ENCODE measurements at places on chromosomes 7 and 10.

- DNase-seq, result peak; percentile 72
These were observed 49.7 kb downstream of the DNAJC12 start for GRCh38 chr10:67788028-67788886.

GRCh38 chr7:47536661-47537611, 45.0 kb downstream of the TNS3 start:
- no peak for DNase-seq

GRCh38 chr7:147197006-147197405, 1080.4 kb downstream of the CNTNAP2 start:
- no peak for DNase-seq

- no peak for DNase-seq
These were observed 16.0 kb downstream of the FAM13C start for GRCh38 chr10:59346321-59346720.

DNA sequence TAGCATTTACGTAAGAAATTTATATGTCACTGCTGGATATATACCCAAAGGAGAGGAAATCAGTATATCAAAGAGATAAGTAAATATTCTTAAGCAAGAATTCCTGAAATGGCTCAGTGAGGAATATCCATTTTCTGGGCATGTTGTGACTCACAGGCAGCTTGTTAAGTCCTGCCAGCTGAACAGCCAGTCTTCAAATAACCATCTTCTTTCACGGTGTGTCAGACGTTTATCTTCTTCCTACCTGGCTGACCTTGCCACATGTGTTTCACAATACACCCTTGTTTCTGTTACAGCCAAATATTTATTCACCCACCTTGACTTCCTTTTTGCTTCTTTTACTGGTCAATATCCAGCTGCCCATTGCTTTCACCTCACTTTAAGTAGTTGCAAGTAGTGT, 648.1 kb downstream of the ANKRD7 start:
- DNase-seq, result no peak

DNA sequence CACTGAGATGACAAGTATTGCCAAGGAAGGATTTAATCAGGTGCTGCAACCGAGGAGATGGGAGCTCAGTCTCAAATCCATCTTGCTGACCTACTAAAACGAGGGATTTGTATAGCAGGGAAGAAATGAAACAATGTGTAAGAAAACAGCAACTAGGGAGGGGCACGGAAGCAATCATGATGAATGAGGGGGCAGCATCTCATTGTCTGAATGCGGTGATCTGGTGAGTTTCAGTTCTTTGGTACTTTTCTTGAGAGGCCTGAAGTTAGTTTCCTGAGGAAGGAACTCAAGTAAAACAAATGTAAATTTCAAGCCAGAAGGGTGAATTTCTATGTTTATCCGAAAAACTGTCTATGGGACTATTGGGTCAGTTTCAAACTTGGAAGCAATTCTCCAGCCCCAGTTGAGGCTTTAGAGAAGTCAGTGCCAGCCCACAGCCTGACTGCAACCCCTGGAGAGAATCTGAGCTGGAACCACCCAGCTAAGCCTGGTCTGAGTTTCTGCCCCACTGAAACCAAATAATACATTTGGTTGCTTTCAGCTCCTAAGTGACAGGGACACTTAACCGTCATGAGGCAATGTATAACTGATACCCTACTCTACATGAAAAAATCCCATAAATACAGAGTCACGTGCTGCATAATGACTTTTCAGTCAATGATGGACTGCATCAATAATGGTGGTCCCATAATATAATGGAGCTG, 45.8 kb upstream of the TNS3 start:
- DNase-seq, result no peak

GRCh38 chr7:125122173-125122572, 192.5 kb upstream of the POT1 start:
- no peak for DNase-seq

DNA sequence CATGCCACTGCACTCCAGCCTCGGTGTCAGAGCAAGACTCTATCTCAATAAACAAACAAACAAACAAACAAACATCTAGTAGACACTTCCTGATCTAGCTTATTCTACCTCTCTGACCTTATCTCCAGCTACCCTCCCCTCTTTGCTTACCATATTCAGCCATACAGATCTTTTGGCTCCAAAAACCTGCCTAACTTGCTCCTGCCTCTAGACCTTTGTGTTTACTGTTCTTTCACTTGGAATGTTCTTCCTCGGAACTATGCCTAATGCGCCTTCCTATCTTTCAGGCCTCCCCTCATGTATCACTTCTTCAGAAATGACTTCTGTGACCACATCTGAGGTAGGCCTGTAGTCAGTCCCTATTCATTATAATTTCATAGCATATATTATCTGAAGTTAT, 20.3 kb upstream of the WNT8B start:
- no peak for DNase-seq

DNA sequence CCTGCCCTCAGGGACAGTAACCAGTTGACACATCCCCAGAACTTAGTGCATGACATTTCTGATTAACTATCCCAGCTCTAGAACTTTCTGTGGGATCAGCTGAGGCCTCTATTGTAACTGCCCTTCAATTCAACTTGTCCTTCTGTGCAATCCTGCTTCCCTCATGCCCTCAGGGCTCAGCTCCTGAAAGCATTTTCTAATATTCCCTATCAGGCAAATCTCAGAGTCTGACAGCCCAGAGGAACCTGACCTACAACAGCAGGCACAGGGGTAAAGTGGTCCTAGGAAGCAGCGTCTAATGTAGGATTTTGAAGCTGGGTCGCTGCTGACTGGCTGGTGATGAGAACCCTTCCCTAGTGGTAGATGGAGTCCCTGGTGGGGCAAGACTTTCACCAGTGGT, 13.6 kb upstream of the STN1 start:
- no peak for DNase-seq

- DNase-seq, result no peak
These were observed 10.2 kb downstream of the PYROXD2 start for GRCh38 chr10:98404571-98405359.

DNA sequence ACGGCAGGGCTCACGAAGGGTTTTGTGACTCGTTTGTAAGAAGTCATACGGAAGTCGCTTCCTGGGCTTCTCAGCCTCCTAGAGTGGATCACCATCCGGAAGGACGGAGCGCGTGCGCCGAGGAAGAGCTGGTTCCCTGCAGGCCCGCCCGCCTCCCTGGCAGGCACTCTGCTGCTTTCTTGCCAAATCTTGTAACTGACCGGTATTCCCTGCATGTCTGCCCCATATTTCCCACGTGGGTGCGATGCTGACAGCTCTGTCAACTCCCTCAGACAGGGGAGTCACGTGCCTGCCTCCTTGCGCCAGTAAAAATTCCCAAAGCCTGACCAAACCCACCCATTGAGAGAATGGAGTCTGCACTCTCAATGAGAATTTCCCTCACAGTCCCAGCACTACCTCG, 12.7 kb downstream of the SHH start:
- no peak for DNase-seq

DNA sequence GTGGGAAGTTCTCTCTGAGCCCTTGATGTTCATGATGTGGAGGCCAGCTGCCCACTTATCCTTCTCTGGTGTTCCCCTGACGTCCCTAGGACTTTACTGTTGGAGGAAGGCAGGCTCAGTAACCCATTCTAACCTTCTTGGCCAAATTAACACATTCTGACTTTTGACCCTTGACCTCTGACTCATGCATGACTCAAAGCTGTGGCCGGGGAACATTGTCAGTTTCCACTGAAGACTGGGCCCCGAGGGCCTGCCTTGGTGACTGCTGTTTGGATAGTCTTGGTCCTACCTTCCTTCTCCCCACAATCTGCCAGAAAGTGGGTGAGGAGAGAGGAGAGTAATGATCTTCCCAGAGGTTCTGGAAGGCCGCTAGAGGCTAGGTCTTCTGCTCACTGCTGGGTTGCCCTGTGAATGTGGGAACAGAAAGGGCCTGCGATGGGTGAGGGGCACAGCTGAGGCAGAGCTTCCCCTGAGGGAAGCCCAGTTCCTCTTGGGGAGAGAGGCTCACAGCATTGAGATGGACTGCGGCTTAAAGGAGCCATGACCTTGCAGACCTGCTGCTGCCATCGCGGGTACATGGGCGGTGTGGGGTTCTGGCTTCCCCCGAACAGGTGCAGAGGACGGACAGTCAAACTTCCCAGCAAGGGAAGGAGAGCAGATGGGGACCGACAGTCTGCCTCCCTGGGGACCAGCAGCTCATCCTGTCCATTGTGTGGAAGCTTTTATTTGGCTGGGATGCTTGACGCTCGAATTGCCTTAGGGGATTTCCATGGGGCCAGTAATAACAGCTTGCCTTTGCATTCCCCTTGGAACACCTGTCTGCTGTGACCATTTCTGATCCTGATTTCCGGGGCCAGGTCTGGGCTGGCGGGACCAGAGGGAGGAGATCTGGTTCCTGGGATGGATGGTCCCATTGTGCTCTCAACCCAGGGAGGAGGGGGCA, 43.8 kb downstream of the ADAMTS14 start:
- peak; percentile 1 for DNase-seq

DNA sequence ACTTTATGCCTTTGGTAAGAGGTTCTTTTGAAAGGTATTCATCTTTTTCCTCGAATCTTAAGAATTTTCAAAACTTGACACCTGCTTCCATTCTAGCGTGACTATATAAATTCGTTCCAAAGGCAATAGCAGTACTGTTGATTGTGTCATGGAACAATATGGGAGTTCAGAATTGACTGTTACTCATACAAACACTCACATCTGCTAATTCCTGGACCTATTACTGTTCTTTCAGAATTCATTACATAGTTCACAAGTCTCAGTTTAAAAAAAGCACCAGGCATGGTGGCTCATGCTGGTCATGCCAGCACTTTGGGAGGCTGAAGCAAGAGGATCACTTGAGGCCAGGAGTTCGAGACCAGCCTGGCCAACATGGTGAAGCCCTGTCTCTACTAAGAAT, 80.9 kb downstream of the CACNB2 start:
- DNase-seq, result no peak

- DNase-seq, result peak; percentile 27
These were observed 23.6 kb downstream of the FAM3C start for GRCh38 chr7:121372376-121373010.

- no peak for DNase-seq
These were observed 178.1 kb downstream of the EVX1 start for GRCh38 chr7:27420702-27421101.

DNA sequence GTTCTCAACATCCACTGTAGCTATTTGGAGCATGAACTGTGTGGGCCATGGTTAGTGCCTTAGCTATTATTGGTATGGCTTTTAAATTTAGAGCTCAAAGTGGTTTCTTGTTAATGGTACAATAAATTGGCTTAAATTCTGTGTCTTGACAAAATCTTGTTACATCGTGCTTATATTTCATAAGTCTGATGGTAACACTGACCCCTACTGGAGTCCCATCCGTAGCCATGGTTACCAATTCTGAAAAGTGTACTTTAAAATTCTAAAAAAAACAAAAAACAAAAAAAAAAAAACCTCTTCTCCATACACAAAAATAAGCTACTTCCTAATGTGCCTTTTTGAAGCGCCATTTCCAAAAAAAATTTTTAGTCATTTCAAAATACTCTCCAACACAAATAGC, 6.4 kb upstream of the RPP30 start:
- peak; percentile 19 for DNase-seq

GRCh38 chr7:100604028-100604975, 2.1 kb downstream of the PCOLCE start:
- peak; percentile 86 for DNase-seq

DNA sequence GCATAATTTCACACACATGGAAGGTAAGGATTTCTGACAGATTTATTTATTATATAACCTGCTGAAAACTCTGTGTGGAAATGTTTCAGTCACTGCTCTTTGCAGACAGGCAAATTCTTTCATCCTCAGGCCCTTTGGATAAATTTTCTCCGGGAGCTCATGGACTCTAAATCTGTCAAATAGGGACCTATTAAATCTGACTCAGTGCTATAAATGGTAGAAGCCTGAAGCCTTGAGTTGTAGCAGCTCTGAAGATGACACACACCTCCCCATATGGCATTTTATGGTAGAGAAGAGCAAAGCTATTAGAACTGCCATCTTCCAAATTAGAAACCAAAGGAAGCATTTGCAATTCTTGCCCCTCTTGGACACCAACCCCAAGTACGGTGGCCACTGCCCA, 808.7 kb downstream of the XPNPEP1 start:
- no peak for DNase-seq

DNA sequence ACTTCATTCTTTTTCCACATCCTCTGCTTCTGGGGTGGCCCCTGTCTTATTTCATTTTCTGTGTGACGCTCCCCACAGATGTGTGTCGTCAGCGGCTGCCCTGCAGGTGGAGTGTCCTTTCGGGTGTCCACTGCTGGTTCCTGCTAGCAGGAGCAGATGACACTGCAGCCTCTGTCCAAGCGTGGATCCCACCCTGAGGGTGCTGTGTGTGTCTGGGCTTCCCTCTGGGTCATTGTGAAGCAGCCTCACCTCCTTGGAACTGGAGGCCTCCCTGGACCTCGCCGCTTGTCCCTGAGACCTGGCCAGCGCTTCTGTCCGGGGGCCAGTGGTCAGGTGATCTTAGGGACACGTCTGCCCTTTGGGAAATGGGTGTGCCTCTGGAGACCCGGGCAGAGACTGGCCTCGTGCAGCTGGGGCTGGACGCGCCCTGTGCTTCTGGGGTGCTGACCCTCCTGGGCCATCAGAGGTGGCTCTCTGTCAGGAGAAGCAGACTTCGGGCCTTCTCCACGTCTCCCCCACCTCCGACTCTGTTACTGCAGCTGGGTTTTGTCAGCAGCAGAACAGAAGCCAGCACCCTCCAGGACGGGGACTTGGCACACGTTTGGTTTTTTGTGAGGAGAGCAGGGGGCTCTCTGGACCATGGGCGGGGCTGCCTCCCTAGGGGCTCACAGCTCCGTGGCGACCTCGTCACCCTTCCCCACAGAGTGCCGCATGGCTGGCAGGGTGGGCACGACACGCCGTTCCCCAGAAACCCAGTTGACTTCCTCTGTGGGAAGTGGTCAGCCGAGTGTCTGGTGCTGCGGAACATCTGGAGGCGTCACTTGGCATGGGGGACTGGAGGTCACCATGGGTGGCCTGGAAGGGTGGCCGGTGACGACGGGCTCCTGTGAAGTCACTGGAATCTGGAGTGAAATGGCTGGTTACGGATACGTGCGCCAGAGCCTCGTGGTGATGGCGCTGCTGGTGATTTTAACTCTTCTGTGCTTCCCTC, 48.4 kb downstream of the INPP5A start:
- no peak for DNase-seq

DNA sequence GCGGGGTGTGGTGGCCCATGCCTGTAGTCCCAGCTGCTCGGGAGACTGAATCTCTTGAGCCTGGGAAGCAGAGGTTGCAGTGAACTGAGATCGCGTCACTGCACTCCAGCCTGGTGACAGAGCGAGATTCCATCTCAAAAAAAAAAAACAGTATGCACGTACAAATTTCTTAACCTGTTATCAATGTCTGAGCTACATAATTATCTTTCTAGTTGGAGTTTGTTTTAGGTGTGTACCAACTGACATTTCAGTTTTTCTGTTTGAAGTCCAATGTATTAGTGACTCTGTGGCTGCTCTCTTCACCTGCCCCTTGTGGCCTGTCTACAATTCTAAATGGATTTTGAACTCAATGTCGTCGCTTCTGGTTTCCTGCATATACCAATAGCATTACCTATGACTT, 40.3 kb downstream of the CD36 start:
- DNase-seq, result no peak

DNA sequence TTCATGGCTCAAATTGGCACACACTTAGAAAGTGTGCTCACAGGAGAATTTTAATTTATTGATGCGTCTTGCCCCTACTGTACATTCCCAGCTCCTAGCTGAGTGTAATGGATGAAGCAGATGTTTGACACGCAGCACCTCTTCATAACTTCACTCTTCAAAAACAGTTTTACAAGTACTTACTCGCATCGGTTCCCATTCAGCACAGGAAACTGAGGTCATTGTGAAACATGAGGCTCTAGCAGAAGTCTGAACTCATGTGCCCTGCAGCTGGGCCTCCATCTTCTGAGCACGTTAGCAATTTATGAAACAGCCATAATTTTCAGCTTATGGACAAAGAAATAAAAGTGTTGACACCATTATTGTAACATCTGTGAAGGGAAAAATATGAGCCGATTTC, 558.9 kb upstream of the MGMT start:
- no peak for DNase-seq
